Naive thymus-derived CD8-positive, alpha-beta T cell (primary cell): ENCODE measurements at places on chromosomes 2 and 18. TPM values are rescaled to one million over a fixed set of nuclear protein-coding genes. Genes with fewer than 3 reads are reported as not detected.
A peak's percentile ranks its signal among the peaks of the same experiment; 100 is the strongest.

DNA sequence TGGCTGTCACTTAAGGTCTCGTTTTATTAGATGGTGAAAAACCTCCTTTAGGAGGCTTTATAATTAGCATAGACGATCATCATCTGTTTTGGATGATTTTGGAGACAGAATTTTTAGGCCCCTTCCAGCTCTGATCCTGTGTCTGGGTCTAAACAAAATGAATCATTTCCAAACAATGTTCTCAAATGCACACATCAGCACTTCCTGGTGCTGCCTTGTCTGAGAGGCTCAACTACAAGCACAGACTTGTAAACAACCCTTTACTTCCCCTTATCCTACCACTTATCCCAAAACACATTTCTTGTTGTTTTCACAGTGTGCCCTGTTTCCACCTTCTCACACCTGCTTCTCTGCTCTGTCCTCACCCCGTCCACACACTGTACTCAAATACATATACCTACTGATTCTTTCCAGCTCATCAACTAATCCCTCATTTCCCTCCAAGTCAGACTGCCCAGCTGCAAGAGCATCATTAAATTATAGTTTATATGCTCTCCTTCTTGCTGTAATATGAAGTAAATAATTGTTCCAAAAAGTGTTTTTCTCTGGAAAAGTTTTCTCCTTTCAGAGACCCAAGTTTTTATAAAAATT, 71.2 kb upstream of the COL3A1 start:
- DNase-seq = no peak

DNA sequence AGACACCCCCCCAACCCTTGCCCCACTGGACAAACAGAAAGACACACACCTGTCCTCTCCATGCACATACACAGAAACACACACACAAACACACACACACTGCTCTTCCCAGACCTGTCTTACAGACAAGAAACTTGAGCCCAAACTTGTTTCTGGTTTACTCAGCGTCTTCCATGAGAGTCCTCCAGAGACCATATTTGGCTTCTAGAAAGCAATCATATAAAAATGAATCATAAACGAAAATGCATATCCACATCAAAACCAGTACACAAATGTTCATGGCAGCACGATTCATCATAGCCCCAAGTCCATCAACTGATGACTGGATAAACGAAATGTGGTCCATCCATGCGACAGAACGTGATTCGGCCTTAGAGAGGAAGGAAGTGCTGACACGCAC, 84.2 kb upstream of the ASAP2 start:
- no peak for DNase-seq

DNA sequence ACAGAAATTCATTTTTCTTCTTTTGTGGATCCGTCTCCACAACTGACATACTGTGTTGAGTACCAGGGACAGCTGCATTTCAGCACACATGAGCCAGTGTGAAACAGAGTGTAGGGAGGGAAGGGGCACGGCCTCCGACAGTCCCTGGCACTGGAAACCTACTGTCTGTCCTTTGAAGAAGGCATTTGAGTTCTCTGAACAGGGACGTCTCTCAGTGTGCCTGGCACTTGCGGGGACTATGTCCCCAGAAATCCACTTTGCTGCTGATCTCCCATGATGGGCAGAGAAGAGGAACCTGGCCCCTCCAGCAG, 48.1 kb downstream of the PLB1 start:
- no peak for DNase-seq

- peak; percentile 35 for DNase-seq
Observed at GRCh38 chr18:44358402-44358801, 322.3 kb upstream of the SETBP1 start.

DNA sequence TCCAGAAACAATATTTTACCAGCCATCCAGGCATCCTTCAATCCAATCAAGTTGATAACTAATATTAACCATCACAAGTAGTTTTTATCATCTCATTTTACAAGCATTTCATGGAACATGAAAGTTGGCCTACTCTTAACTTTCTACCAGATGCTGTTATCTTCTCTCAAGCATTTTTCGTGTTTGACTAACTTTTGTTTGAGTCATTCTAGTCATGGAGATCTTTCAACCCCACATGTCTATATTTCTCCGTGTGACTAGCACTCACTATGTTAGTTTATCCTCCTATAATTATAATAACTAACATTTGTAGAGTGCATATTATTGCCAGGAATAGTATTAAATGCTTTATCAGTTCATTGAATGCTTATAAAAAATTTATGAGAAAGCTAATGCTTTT, 307.0 kb upstream of the CWC22 start:
- no peak for DNase-seq

DNA sequence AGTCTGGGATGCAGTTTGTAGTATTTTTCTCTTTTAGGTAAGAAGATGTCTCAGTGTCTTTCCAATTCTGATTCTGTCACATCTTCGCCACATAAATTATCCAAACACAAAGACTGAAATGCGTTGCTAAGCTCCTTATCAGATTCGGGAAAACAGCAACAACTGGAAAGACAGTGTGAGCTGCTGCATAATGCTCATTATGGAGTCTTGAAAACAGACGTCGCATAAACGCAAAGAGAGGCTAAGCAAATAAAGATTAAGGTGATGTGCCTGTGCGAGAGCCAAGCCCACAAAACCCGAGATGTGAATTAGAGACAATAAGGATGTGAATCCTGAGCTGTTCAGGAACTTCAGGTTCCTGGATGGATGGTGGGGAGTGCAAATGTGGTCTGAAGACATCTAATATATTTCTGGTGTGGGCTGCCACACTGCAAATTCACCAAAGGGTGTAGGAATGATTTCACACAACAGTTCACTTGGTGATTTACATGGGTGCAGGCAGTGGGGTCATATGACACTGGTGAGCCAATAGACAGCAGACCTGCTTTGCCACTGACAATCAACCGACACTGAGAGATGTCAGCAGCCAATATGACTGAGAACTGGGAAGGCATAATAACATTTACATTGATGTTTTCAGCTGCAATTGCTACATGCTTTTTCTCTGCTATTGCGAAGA, 195.8 kb downstream of the MTX2 start:
- DNase-seq = no peak

GRCh38 chr2:120589771-120590608, 145.7 kb upstream of the GLI2 start:
- no peak for DNase-seq

DNA sequence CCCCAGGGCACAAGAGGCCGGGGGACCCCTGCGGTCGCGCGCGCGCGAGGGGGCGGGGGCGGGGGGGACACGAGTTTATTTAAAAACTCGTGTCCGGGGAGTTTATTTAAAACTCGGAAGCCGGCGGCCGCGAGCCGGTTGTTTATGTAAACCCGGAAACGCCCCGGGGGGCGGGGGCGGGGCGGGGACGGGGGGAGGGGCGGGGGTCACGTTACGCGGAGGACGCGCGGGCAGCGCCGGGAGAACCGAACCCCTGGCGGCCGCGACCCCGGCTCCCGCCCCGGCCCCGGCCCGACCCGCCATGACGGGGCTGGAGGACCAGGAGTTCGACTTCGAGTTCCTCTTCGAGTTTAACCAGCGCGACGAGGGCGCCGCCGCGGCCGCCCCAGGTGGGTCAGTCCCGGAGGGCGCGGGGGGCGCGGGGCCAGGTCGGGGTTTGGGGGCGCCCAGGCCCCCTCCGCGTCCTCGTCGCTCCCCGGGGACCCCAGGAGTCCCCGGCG, 4.4 kb downstream of the NFATC1 start:
- DNase-seq = peak; percentile 49

GRCh38 chr2:226544596-226545210, 254.9 kb downstream of the IRS1 start:
- DNase-seq = no peak

DNA sequence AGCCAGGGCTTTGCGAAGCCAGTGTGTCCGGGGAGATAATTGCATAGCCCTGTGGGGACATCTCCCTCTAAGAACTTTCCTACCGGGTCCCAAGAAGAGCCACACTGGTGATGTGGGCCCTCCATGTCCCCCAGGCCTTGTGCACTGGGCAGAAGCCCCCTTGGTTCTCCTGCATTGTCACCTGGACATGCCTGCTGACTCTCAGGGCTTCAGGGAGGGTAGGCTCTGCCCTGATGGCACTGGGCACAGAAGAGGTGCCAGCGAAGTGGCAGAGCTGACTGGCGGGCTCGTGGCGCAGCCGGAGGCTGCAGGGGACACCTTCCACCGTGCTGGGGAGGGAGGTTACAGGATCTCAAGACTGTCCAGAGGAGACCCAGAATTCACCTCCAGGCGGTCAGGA, 28.3 kb downstream of the GLI2 start:
- DNase-seq = no peak

- no peak for DNase-seq
Observed at GRCh38 chr18:3584266-3584861, 134.4 kb downstream of the TGIF1 start.

Gene CHST10
- total RNA-seq = 6.4 TPM

Gene PPP1CB
- total RNA-seq = 166 TPM

Gene SLC39A6
- total RNA-seq = 22.9 TPM

Gene PRKAG3
- total RNA-seq = not detected

Gene NCK2
- 124 TPM for total RNA-seq
